ENCODE measurements at places on chromosomes 3 and 15.
A peak's percentile ranks its signal among the peaks of the same experiment; 100 is the strongest.

DNA sequence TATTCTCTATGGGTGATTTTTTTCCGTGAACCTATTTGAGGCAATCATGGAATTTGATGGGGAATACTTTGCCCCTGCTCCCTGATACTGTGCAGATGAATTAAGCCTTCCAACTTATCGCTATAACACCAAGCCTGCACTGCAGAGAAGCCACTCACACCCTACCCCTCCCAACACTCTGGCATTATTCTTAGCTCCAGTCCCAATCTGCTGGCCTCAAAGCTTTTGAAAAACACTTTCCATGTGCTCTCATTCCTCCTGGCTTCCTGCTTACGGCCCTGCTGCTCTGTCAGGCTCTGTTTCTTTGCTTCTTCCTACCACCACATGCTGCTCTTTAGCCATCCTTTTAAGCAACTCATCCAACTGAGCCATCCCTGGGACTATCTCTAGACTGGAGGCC, 327.8 kb upstream of the SLCO3A1 start:
- DNase-seq = no peak

- DNase-seq = no peak
These were observed 18.8 kb downstream of the TIMMDC1 start for GRCh38 chr3:119517112-119517511.

- no peak for DNase-seq
These were observed 1089.8 kb downstream of the ROBO2 start for GRCh38 chr3:78129707-78130106.

GRCh38 chr15:25812845-25813244, 50.3 kb downstream of the ATP10A start:
- no peak for DNase-seq

GRCh38 chr3:72746430-72747411, 101.5 kb downstream of the SHQ1 start:
- no peak for DNase-seq

- DNase-seq = no peak
These were observed 54.2 kb downstream of the DTWD1 start for GRCh38 chr15:49675041-49675440.

GRCh38 chr3:68912376-68912775, 20.0 kb downstream of the TAFA4 start:
- DNase-seq = no peak

DNA sequence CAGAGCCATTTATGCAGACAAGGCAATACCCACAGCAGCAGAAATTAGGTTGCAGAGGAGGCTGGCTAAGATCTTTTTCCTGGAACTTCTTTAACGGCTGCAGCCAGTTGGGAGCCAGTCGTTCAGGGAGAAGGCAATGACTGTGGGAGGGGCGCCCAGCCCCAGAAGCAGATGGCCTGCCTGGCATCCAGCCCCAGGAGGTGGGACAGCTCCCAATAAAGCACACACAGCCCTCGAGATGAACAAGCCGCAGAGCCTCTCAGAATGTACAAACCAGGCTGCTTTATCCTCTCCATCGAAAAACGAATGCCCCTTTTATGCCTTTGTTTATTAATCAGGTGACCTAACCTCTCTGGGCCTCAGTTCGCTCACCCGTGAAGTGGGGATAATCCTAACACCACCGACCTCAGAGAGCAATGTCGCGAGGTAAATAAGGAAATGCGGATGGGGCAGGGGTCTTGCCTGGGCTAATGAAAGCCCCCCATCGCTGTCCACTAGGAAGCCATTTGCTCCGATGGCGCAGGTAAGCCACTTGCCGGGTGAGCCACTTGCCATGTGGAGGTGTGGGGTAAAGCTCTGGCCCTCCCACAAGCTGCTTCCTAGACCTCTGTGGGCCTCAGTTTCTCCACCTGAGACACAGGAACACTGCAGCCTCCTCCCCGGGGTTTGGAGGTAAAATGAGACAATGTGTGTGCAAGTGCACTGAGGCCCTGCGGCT, 35.8 kb downstream of the MGLL start:
- peak; percentile 95 for DNase-seq

GRCh38 chr3:133268726-133269134, 131.1 kb upstream of the BFSP2 start:
- no peak for DNase-seq

- no peak for DNase-seq
These were observed 11.9 kb downstream of the PRICKLE2 start for GRCh38 chr3:64213224-64213878.

DNA sequence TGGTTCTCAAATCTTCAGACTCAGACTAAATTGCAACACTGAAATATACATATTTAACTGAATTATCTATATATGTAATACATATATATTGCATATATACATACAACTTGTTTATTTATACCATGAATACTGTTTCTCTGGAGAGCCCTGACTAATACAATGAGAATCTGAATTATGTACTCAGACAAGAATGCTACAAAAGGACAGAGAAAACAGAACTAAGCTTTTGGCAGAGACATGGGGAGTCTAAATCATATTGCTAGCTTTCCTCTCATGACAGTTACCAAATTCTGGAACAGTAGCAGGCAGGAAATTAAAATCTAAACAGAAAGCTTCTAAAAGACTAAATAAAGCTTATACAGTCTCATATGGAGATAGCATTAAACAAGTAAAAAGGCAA, 142.4 kb upstream of the KCNMB2 start:
- DNase-seq = no peak

DNA sequence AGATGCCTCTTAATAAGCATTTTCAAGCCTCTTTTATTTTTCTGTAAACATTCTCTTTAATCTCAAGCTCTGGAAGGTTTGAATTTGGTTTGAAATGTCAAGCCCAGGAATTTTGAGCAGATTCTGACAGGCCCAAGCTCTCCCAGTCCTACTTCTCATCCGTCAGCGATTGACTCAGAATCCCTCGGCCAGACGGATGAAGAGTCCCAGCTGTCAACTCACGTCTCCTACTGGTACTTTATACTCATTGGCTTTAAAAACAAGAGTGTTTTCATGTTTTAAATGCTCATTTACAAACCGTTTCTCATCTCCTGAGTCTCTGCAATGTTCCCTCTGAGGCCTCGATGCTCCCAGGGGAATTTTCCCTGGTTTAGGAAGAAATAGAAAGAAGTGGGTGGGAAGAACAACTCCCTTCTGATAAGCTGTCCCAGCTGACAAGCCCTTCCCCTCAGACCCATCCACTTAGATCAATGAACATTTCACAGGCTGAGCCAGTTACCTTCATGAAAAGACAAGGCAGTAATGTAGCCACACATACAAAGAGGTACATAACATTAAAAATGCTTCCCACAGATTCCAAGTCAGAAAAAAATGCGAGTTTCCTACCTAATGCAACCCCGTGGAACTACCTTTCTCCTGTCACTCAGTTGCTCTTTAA, 478.2 kb upstream of the DPH6 start:
- DNase-seq = no peak

DNA sequence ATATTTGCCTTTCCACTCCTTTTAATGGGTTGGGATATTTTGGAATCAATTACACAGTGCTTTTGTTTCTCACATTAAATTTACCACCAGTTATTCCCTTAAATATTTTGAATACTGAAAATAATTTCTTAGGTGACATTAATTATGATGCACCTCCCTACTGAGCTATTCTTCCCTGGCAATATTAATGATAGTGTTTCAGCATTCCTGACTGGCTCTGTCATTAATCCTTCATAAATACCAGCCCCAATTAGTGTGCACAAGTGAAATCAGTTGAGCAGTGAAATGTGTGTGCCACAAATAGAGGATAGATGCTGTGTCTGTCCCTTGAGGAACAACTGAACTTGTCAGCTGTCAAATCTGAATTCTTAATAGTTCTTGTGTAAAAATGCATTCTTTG, 304.0 kb downstream of the CACNA2D3 start:
- no peak for DNase-seq

DNA sequence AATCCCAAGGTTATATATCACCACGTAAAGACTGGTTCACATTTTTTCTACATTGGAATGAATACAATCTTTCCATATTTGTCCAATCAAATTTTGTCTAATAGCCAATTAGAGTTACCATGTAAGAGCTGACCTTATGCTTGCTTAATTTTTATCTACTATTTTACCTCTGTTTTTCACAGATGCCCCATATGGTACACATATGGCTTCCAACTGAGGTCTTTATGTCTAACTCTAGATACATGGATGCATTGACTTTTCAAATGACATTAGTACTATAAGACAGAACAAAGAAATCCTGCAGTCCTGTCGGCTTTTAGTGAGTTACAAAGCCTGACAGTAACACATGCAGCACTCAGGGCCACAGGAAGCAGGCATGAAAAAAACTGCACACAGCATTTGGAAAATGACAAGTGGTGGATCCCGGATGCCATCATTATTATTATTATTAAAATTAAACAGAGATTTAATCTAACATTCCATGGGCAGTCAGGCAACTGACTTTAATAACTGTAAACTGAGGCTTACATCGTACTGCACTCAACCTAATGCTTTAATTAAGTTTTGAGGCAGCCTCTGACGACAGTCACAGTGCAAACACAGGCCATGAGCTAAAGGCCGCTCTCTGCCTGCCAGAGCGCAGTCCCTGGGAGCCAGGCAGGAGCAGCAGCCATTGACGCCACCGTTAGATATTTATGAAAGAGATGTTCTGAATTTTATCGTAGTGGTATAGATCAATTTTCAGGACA, 113.9 kb upstream of the TMCO5A start:
- DNase-seq = no peak

DNA sequence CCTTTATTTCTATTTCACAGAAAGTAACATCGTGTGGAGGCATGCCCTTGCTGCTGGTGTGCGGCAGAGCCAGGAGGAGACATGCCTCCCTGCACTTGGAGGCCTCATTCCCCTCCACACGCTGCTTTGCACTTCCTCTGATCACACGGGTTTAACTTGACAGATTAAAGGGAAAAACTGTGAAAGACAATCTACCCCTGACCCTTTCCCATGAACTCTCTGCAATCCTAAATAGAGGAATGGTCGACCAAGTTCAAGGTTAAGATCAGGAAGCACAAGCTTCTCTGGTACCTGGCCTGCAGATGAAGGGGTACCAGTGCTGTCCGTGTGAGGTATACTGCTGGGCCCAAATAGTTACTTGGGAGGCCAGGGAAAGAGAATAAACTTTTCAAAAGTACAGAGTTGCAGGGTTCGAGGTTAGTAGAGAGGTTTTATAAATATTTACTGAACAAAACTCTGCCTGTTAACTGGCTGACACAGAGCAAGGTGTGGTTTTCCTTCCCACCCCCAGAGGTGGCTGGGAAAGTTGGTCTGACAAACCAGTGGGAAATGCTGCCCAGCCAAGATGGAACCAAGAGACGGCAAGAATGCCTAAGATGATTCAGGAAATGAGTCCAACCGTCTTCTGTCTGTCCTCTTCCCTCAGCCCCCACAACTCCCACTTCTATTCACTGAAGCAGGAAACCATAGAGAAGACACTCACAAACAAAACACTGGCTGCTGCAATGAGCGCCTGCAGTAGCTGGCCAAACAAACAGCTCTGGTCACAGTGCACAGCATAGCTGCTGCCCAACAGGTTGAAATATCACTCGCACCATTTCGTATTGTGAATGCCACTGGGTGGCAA, 79.6 kb downstream of the IGF2BP2 start:
- DNase-seq = no peak

DNA sequence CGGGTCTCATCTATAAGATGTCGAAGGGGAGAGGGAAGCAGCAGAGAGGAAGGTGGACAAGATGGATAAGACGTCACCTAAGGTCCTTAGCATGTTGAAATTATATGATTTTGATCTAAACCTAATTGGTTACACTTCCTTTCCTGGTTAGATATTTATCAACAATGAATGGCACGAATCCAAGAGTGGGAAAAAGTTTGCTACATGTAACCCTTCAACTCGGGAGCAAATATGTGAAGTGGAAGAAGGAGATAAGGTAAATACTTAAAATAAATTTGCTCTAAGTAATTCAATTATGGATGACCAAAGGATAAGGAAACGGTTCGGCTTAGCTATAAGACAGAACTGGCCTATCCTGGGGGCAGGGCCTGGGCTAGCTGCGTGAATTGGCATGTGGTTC, 5.5 kb downstream of the ALDH1A3 start:
- DNase-seq = no peak

GRCh38 chr3:45180051-45180450, 33.9 kb upstream of the CDCP1 start:
- DNase-seq = no peak

- DNase-seq = no peak
These were observed at the start of gene KBTBD12 for GRCh38 chr3:127915115-127915936. Gene KBTBD12 (plus strand): TSS chr3:127915232. CDS start chr3:127923062, 7,830 bp downstream.

GRCh38 chr3:4986175-4986781, 7.0 kb downstream of the BHLHE40 start:
- no peak for DNase-seq

DNA sequence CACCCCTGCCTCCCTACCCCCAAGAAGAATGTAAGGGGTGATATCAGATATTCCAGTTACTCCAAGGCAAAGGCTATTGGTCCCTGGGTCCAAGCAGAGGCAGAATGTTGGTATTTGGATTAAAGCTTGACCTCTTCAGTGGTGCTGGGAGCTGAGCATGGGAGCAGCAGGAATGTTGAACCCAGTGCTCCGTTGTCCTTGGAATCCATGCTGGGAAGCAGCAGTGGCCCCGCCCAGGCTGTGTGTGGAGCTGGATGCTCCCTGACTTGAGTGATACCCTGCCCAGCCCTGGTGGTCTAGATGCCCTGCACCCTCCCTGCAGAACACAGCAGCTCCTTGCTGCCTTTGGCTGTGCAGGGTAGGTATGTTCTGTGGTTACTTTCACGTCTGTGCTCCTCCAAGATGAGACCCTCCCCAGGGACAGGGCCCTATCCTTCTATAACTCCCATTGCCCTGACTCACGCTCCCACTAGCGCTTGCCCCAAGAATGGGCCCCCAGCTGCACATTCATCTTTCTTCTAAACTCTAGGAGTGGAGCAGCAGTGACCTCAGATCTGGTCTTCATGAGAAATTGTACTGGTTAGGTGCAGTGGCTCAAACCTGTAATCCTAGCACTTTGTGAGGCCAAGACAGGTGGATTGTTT, 35.1 kb downstream of the UMPS start:
- DNase-seq = no peak

GRCh38 chr3:70532806-70533205, 220.4 kb upstream of the MDFIC2 start:
- no peak for DNase-seq

DNA sequence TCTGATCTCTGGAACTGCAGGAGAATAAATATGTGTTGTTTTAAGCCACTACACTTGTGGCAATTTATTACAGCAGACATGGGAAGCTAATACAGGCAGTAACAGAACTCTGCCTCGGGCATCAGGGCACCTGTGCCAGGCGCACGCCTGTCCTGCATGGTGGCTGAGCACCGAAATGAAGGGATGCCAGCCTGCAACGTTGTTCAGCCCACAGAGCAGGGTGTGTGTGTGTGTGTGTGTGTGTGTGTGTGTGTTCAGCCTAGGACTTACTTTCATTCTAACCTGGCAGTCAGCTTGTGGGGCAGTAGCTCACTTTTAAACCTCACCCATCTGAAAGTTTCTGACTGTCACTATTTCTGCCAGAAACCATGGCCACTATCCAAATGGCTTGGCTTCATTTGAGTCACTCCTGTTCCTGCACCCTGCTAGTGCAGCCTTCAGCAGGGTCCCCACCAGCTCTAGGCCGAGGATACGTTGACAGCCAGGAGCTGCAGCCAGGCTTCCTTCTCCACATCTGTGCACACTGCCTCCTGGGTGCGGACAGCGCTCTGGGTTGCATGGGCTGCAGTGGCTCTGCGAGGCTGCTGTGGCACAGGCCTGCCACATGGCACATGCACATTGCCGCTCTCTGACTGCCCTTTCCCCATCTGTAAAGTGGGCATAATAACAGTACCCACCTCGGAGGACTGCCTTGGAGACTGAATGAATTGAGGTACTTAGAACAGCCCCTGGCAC, 4.5 kb downstream of the UROC1 start:
- DNase-seq = no peak
